ENCODE measurements at places on chromosomes 5 and 9. TPM values are rescaled to one million over a fixed set of nuclear protein-coding genes. Genes with fewer than 3 reads are reported as not detected.

DNA sequence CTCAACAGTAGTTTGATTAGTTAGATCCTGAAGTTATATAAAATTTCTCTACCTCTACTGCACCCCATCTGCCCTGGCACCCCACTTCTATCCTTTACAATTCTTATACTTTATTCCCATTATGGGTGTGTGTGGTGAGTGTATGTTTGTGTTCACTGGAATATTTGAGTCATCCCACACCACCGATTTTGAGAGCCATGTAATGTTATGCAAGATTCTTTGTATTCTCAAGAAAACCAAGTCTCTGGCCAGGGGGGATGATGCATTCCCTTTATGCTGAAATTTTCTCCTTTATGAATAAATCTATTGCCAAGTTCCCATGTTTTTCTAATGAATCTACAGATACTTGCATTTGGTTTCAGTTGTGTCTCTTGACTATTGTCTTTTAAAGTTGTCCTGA, 266.8 kb downstream of the ARHGEF28 start:
- DNase-seq, result peak; percentile 76

DNA sequence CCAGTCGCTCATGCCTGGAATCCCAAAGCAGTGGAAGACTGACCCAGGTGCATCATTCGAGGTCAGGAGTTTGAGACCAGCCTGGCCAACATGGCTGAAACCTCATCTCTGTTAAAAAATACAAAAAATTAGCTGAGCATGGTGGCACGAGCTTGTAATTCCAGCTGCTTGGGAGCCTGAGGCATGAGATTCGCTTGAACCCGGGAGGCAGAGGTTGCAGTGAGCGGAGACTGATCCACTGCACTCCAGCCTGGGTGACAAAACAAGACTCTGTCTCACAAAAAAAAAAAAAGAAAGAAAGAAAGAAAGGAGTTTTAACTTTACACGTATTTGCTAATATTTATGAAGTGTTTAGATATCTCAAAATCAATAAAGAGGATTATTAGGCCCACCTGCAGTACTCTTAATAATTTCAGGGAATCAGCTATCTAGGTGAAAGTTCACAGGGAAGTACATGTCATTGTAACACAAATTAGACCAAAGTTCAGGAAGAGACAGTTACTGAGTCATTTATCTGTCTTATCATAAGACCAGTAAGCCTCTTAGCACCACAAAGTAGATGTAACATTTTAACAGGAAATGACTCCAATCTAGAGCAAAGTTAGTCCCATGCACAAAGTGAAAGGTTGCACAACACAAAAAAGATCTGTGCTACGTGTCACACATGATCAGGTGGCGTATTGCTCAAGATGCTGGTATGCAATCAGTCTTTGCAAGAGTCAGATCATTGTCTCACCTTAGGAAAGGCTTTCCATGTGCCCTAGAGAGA, 34.1 kb upstream of the PLIN2 start:
- peak; percentile 81 for DNase-seq

DNA sequence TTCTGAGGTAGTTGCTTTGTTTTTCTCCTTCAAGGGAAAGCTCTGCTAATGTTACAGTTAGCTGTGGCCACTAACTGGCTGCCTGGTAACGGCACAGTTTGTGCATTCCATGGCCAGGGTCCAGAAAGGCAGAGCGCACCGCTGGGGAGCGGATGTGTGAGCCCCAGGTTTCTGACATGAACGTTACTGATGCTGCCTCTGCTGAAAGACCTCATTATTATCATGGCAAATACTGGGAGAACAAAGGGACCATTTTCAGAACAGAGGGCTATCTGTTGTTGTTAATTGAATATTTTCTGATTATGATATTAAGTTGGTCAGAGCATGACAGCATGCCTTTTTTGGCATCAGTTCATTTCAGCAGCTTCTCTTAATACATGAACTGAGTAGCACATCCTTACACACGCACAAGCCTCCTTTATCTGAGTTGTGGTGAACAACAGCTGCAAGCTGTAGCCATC, 134.1 kb downstream of the NUDT12 start:
- DNase-seq, result peak; percentile 44

- no peak for DNase-seq
Observed at GRCh38 chr9:8715788-8716187, 916.2 kb upstream of the DMAC1 start.

DNA sequence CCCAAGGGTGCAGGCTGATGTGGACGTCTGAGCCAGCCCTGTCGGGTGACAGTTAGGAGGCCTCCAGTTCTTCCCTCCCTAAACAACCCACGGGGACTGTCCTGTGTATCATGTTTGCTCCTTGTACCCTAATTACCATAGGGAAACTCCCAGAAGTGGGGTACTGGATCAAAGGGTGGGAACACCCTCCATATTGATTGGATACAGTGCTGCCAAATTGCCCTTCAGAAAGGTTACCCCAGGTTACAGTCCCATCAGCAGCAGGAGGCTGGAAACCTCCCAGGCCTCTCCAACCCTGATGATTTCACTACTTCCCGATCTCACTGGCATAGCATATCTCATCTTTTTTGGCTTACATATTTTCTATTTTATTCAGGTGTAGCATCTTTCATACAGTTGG, 22.0 kb downstream of the UBE2QL1 start:
- no peak for DNase-seq

DNA sequence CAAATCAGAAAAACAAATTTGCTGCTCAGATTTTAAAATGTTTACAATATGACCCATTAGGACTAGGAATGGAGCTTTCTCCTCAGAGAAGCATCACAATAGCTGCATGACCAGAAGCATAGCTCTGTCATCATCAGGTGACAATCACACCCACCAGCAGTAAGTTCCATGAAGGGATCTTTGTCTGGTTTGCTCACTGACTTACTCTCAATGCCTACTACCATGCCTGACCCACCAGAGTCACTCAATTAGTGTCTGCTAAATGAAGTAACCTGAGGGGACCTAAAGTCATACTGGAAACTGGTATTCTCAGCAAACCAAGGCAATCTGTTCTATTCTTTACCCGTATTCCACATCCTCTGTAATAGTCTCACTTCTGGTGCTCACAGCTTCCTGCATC, 7.7 kb downstream of the ERMP1 start:
- DNase-seq, result no peak

DNA sequence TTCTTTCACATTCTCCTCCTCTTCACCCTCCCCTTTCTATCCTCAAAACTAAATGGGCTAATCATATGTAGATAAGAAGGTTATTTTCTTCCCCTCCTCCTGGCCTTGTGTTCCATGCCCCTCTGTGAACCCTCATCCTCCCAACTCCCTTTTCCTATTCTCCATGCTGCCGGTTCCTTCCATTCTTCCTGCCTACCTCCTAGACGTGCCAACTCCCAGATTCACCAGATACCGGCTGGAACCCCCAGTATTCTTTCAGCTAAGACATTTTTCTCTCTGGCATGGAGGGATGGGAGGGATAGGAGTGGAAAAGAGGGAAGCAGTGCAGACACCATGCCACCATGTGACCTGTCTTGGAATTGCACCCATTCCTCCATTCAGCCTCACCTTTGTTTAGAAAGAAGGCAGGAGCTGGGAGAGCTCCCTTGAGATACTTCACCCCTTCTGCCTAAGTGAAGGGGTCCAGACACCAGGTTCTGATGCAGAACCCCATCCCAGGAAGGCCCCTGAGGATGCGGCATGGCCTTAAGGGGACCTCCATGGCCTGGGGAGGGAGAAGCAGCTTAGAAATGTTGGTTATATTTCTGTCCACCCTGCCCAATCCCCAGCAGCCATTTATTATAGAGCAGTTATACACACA, 4.8 kb downstream of the DNAJB5 start:
- DNase-seq, result no peak

- DNase-seq, result no peak
Observed at GRCh38 chr5:16064135-16064893, 115.3 kb downstream of the MARCHF11 start.

- no peak for DNase-seq
Observed at GRCh38 chr5:74562122-74562521, 78.4 kb downstream of the ENC1 start.

DNA sequence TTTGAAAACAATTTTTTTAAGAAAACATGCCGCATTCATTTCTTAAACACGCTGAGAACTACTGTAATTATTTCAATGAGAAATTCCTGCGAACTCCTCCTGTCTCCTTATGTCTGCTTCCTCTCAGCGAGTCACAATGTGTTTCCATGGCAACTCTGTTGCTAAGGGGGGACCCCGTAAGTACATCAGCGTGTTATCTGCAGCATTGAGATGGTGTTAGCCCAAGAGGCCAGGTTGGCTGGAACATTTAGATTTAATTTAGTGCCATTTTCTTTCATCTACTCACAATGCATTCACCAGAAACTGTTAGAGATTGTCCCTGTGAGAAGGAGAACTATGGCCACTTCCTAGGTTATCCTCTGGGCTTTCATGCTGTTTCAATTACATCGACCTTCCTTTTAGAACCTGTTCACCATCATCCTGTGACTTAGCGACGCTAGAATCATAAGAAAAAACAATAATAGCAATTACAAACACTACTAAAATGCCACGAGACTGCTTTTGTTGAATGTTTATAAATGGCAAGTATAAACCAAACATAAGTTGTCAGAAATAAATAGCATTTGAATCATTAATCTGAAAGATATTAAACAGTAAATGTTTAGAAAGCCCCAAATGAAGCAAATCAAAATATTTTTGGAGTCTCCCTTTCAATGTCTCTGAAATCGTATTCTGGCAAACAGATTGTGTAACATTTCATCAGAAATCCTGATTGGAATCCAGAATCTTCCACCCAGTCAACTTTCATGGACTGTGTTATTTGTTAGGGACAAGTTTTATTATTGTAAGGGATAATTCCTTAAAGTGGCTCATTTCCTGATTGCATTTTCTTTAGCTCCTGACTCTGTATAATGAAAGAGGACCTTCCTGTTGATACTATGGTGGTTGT, 39.7 kb upstream of the SHC3 start:
- DNase-seq, result no peak

GRCh38 chr5:172005708-172006320, 624 bp downstream of the FBXW11 start:
- no peak for DNase-seq

GRCh38 chr5:108989761-108990392, 242.2 kb downstream of the FER start:
- DNase-seq, result no peak

DNA sequence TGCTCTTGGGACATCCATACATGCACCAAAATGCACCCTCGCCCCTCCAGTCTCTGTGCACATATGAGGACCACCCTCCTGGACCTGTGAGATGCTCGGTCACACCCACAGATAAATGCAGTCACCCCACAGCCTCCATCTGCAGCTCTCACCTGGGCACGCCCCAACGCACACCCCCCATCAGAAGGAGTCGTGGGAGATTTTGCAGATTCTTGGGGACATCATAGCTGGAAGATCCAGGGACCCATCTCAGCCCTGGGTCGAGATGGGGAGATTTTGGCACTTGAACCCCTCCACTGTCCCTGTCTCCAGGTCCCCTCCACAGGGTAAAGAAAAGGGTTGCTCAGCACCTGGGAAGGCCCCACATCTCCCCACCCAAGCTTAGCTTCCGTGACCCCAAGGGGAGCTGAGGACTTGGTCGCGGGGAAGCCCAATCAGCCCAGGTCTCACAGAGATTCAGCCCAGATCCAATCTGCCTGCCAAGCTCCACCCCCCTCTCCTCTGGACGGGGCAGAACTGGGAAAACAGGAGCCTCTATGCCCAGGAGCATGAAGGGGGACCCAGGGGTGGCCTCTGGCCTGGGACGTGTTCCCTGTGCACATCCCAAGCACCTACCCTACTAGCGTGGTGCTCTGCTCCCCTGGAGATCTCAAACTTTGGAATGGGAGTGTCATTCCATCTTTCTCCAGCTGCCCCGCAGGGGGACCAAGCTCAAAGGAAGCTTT, 89.2 kb upstream of the LMX1B start:
- DNase-seq, result no peak

GRCh38 chr5:67058998-67059743, 137.4 kb downstream of the CD180 start:
- no peak for DNase-seq

- no peak for DNase-seq
Observed at GRCh38 chr9:124771867-124772679, 962 bp upstream of the NR6A1 start.

- DNase-seq, result no peak
Observed at GRCh38 chr5:96931605-96932004, 4.3 kb upstream of the LNPEP start.

DNA sequence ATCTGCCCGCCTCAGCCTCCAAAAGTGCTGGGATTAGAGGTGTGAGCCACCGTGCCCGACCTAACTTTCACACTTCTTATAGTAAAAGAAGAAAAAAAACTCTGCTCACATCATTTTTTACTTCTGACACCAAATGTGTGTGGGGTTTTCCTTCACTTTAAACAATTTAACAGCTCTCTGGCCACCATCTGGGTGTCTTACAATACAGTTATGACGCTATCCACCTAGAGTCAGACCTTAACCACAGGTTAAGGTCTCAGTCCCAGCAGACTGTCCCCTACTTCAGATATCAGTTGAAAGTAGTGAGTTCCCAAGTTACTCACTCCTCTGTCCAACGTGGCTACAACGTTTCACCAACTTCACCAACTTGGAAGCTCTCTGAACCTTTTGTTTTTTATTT, 15.4 kb upstream of the ATP6V1G1 start:
- DNase-seq, result no peak

DNA sequence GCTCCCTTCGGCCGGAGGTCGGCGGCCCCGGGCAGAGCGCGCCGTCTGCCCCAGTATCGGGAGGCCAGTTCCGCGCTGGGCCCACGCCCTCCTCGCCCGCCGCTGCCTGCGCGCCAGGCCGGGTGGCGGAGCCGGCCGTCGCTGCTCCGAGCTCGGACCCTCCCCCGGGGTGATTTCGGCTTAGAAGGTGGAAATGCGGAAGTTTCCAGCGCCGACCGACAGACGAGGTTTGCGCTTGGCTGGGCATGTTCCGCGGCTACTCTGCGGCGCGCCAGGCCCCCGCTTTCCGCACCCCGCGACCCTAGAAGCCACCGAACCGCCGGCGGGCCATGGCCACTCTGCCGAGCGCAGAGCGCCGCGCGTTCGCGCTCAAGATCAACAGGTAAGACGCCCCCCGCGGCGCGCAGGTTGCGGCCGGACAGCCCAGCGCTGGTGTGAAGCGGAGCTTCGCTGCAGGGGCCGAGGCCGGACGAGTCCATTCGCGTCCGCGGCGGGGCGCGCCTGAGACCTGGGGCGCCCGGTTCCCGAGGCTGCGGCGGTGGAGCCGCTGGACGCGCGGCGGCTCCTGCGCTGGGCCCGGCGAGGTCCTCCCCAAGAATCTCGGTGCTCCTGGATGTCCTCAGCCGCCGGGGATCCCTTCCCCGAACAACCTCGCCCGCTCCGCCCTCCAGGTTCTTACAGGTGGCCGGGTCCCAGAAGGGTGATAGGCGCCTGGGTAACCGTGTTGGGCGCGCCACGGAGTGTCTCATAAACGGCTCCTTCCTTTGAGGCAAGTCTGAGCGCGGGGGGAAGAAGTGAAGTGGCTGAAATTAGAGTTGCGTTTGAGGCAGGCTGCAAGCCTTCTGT, at the start of gene DOCK8:
Gene DOCK8, plus strand, starts transcription at position 218 of the 846 bp plus-strand sequence. Its CDS starts 112 bp downstream, at position 330.
- no peak for DNase-seq

- DNase-seq, result peak; percentile 33
Observed at GRCh38 chr9:84121991-84122523, 141.5 kb downstream of the RMI1 start.

GRCh38 chr9:120714846-120715388, 647 bp upstream of the MEGF9 start:
- DNase-seq, result no peak

GADD45G gene
- not detected for polyA plus RNA-seq

OTULINL gene
- polyA plus RNA-seq, result 0.07 TPM

IFNK gene
- polyA plus RNA-seq, result not detected

PRSS3 gene
- 0.64 TPM for polyA plus RNA-seq

NXNL2 gene
- 0.92 TPM for polyA plus RNA-seq

RBM18 gene
- polyA plus RNA-seq, result 38.6 TPM

Measured in AG04450 (cell line).